ENCODE measurements at places on chromosomes 13 and 19.

GRCh38 chr19:17394891-17395415, 957 bp upstream of the CCDC194 start:
- peak; percentile 50 for DNase-seq

- DNase-seq = peak; percentile 43
Observed at GRCh38 chr13:98214008-98214643, 37.1 kb upstream of the RNF113B start.

GRCh38 chr13:113533161-113533840, 42.8 kb upstream of the DCUN1D2 start:
- no peak for DNase-seq

DNA sequence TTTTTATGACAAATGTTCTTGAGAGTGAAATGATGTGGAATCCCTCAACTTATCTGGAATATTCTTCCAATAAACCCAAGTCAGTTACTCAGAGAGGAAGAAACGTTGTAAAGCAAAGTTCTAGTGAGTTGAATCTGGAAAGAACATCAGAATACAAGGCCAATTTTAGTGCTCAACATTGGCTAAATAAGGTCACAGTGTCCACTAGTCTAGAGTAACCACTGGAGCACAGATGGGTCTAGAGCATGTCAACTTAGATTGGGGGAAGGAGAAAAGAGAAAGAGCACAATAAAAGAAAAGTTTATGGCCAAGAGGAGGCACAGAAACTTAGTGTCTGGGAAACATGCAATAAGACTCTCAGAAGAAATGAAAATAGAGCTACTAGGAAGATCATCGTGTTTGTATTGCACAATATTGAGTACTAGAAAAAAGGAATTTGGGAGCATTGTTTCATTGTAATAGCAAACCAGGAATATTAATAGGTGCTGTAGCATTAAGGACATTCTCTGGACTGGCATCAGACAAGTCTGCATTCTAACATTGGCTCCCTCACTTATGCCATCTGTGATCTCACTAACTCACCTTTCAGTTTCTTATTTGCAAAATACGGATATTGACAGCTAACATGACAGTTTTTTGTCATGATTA, 1318.5 kb downstream of the PCDH9 start:
- no peak for DNase-seq

DNA sequence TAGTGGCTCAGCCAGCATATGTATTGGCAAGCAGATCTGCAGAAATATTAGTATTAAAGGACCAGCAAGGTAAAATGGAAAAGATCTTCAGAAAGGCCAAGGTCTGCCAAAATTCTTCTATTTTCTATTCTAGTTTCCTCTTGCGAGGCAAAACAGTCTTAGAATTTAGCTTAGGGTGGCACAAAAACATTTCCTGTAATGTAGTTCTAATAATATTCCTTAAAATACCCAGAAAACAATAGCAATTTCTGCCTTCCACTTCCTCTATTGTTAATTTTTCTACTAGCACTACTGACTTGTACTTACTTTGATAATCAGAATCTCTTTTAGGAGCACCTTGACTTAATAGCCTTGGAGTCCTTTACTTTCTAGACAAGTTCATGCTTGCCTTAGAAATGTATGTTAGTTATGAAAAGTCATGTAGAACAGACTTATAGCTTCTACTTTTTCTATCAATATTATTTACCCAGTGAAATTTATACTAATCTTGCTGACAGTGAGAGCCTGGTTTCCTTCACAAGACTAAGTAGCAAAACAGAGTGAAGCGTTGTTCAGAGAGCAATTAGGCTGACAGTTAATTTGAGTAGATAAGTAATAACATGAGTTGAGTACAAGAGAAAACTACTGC, 23.9 kb upstream of the LPAR6 start:
- DNase-seq = no peak

GRCh38 chr13:58883405-58883804, 1251.9 kb downstream of the PCDH17 start:
- DNase-seq = no peak

GRCh38 chr19:41965106-41965505, 6.0 kb upstream of the RABAC1 start:
- no peak for DNase-seq

GRCh38 chr19:28899703-28900102, 313.2 kb downstream of the UQCRFS1 start:
- DNase-seq = no peak
